ENCODE measurements at places on chromosomes 4 and X.

- no peak for DNase-seq
- H3K4me1 ChIP-seq: peaks cover 34% of the 10 kb centered on the region
- H3K36me3 ChIP-seq: no peaks in the 10 kb centered on the region
These were observed 45.0 kb downstream of the RGS12 start for GRCh38 chr4:3337811-3338210.

DNA sequence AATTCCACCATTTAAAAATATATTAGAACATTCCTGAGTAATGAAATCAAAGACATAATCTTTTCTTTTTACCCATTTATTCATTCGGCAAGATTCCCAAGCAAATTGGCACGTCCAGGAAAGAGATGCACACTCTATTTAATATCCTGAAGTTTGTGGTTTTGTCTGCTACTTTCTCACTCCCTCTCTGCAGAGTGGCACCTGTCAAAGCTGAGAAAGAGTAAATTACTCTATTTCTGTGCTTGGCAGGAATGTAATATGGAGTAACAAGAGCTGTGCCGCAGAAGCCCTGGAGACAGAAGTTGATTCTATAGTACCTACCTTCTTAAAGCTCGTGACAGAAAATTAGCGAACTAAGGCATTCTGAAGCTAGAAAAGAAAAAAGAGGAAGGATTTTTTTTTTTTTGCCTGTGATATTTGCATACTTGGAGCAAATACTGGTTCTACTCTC lies 5.5 kb downstream of the GSTCD start:
- no peaks in the 10 kb centered on the region for H3K27me3 ChIP-seq
- H3K36me3 ChIP-seq: no peaks in the 10 kb centered on the region
- H3K4me3 ChIP-seq: no peak overlapping the region
- DNase-seq: no peak
- no peak overlapping the region for H3K27ac ChIP-seq

GRCh38 chr4:132619968-132620367 lies 529.1 kb upstream of the PCDH10 start:
- no peak overlapping the region for H3K4me3 ChIP-seq
- H3K27ac ChIP-seq: no peak overlapping the region
- no peaks in the 10 kb centered on the region for H3K4me1 ChIP-seq

DNA sequence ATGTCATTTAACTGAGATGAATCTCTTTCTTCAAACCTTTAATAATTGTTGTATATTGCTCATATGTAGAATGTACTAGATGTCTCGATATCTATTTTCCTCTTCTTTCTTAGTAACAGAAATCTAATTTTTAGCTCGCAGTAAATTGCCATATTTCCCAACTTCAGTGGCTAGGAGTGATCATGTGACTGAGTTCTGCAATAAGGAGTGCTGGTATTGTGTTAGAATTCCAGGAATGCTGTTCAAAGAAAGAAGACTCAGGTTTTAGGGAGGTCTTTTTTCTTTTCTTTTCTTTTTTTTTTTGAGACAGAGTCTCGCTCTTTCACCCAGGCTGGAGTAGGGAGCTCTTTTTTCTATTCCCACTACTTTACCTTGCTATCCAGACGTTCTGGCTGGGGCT lies 81.7 kb downstream of the SLC10A7 start:
- H3K36me3 ChIP-seq: no peaks in the 10 kb centered on the region
- H3K27me3 ChIP-seq: no peaks in the 10 kb centered on the region
- H3K4me3 ChIP-seq: no peak overlapping the region
- H3K27ac ChIP-seq: no peak overlapping the region
- no peaks in the 10 kb centered on the region for H3K4me1 ChIP-seq
